ENCODE measurements at places on chromosomes 3 and 15.

- DNase-seq: no peak
Observed at GRCh38 chr15:31049111-31049510, 52.4 kb downstream of the TRPM1 start.

- DNase-seq: no peak
Observed at GRCh38 chr3:20480786-20481365, 294.9 kb upstream of the SGO1 start.

- no peak for DNase-seq
Observed at GRCh38 chr15:69317392-69317841, 18.7 kb downstream of the PAQR5 start.

- no peak for DNase-seq
Observed at GRCh38 chr3:63470745-63471144, 181.7 kb upstream of the SNTN start.

- DNase-seq: no peak
Observed at GRCh38 chr3:113454057-113454456, 12.8 kb upstream of the CFAP44 start.

- no peak for DNase-seq
Observed at GRCh38 chr3:117602058-117602644, 892.6 kb downstream of the TUSC7 start.

DNA sequence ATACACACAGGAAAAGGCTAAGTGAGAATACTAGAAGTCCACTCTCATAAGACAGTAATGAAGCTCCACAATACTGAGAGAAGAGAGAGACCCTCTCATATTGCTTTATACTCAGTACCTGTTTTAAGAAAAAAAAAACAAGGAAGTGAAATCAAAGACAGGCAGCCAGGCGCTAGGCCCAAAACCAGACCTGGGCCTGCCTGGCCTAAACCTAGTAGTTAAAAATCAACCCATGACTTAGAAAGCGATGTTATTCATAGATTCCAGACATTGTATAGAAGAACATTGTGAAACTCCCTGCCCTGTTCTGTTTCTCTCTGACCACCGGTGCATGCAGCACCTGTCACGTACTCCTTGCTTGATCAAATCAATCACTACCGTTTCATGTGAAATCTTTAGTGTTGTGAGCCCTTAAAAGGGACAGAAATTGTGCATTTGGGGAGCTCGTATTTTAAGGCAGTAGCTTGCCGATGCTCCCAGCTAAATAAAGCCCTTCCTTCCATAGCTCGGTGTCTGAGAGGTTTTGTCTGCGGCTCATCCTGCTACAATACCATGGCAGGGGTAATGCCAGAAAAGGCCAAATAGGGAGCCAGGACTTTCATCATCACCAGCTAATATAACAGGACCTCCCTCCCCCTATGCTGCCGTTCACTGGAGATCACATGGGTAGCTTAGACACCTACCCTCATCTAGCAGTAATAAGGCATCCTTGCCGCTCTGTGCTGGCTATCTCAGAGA, 1294.1 kb downstream of the NSUN3 start:
- DNase-seq: no peak

DNA sequence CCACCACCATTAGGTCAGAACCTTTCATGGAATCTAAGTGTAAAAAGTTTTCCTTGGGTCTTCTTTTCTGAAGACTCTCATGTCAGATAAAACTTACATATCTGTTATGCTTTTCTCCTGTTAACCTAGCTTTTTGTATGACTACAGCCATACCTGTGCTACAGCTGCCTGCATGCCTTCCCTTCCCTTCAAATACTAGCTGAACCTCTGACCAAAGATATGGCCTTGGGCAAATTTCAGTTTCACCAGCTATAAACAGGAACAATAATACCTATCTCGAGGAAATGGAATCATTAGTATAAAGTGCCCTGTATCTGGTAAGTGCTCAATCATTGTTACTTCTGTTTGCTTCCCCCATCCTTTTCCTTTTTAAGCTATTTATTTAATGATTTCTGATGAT, 25.0 kb downstream of the GLB1 start:
- DNase-seq: no peak

DNA sequence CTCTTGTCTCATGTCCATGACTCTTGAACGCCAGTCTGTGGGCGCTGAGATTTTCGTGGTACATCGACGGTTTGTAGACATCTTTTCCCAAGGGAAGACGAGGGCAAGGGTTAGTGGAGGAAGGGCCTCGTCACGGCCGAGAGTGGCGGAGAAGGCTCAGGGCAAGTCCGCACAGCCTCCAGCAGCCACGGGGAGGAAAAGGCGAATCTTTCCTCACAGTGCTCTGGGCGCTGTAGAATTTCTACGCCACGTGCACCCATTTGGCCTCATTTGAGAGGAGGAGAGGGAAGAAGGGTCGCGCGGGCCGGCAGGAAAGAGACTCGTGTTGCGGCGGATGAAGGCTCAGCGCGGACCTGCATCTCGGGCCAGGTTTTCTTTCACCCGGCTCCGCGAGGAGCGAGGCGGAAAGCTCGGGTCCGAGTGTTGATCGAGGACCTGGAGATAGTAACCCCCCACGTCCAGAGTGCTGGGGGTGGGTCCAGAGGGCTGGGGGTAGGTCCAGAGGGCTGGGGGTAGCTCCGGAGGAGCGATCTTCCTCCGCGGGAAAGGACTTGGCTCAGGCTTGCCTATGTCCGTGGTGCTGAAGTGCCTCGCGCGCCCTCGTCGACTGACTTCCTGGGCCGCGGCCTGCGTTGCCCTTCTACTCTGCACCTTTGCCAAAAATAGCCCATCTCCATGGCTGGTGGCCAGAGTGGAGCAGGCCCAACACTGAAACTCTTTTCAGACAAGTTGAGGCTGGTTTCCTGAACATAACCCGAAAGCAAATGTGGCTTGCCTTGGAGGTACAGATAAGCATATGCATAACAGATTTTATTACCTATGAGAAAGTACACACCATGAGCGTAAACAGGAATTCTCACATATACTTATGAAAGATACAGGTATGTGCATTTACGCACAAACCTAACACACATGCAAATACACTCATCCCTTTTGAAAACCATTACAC, 1.1 kb downstream of the SLC35G2 start:
- peak; percentile 34 for DNase-seq

DNA sequence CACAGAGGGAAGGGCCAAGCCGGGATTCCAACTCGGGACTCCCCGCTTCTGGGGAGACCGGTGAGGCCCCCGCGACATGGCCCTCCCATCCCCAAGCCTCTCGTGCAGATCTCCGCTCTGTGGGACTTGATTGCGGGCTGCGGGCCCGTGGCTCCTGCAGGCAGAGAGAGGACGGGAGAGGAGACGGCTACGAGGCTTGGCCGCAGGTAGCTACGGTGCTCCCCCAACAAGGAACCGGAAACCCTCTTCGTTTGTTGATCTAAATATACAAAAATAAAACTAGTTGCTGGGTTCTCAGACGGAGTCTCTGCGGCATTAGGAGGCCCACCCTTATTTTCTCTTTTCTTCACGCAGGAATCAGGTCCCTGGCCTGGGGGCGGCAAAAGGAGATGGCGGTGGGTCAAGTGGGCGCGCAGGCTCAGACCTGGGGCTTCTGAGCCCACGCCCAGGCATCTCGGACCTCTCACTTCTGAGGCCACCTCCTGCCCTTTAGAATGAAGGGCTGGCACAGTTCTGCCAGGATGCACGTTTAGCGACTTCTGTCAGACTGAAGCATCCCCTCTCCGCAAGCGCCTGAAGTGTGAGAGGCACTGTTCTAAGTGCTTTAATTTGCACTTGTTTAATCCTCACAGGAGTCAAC, 10.9 kb downstream of the GNB5 start:
- DNase-seq: peak; percentile 82

DNA sequence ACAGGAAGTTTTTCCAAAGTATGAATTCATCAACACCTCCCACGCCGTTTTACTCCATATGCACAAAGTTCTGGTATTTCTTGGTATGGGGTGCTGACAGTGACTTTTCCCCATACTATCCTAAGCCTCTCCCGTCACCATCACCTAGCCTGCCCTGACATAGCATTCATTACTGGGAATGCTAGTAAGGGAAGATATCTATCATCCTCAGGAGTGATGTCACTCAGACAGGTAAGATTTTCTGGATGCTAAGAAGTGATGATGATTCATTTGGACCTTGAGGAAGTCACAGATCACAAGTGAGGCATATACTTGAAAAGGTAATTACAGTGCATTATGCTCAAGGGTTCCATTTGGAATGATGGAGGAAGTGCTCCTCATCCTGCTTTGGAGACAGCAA, 355.1 kb upstream of the STAC start:
- no peak for DNase-seq

DNA sequence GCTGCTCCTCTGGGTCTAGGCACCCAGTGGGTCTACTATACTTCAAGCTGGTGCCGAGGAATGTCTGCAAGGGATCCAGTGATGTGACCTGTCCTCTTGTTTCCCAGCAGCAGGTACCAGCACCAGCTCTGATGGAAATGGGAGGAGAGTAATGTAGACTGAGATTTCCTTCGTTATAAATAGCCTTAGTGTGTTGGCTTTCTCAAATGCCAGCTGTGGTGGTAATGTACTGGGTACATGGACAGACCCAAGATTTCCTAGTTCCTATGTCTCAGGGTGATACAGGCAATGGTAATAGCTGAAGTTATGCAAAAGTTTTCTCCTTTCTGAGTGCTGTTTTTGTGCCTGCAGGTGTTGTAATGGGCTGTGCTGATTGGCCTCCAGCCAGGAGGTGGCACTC, 33.0 kb upstream of the ABI3BP start:
- DNase-seq: no peak

DNA sequence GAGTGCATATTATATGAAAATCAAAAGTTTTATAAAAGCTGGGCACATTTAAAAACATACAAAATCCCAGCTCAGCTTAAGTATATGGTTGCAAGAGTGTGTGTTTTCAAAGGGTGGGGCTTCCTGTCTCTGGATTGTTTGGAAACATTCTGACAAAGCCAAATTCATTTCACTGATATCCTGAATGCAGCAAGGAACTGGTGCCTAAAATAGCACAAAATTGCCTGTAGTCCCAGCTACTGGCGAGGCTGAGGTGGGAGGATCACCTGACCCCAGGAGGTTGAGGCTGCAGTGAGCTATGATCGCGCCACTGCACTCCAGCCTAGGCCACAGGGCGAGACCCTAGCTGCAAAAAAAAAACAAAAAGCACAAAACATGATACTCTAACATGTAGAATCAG, 13.0 kb upstream of the TJP1 start:
- no peak for DNase-seq

GRCh38 chr3:141682007-141682406, 56.1 kb upstream of the RNF7 start:
- DNase-seq: no peak

DNA sequence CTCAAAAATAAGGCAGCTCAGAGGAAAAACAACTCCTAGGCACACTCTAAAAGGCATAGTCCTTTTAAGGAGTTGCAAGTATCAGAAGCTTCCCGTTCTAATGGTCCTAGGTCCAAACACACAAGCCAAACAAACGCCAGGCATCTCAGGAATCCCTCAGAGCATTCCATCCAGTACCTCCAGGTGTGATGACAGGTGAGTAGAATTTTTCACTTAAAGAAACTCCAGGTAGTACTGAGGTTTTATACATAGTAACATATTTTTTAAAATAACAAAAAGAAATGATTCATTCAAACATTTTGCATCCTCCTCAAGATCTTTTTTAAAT, 1092.3 kb downstream of the TUSC7 start:
- DNase-seq: no peak

DNA sequence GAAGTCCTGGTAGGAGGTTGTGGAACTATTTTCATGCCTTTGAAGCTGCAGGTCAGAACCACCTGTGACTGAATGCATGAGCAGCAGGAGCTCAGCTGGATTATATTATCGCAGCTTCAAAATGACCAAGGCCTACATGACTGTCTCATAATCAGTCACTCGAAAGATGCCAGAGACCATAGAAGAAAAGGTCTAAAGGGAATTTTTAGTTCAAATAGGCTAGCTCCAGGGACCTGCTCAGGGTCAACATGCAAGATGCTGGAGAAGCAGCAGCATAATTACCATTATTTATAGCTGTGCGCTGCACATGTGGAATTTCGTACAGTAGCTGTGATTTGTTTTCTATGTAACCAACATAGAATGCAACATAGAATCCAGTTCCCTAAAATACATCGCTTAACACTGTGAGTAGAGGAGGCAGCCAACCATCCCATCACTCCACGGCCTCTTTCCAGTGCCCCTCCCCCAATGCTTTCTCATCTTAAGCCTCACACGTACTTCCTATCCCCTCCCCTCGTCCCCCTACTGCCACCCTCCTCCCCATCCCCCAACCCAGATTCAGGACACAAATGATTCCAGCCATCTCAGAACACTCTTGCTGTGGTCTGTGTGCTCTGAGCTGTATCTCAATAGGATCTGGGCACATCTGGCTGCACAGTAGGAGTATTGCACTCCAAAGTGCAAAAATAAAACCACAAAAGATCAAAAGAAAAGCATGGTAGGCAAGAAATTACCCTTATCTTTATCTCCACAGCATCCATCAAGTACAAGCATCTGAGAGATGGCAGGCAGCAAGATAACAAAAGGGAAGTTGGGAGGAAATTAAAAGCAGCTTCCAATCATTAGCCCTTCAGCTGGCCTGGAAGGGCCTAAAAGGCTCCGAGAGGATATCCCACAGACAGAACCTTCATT, 352.8 kb upstream of the SEMA6D start:
- no peak for DNase-seq

DNA sequence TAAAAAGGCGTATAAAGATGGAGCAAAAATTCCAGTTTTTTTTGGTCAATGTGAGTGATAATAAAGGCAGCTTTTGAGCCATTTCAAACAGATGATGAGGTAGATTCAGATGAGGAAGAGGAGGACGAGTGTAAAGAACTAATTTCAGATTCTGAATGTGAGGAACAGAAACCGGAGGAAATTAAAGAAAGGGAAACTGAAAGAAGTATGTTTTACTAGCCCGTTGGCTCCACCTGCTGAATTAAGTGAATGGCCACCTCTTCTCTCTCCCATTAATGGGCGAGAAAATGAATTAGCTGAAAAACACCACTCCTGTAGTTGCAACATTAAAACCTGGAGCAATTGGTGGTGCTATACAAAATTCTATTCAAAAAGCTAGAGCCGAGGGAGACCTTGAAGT, 55.4 kb downstream of the CYP19A1 start:
- no peak for DNase-seq

Data from naive thymus-derived CD4-positive, alpha-beta T cell (primary cell).